ENCODE measurements at places on chromosomes 5 and 9.
A peak's percentile ranks its signal among the peaks of the same experiment; 100 is the strongest.

DNA sequence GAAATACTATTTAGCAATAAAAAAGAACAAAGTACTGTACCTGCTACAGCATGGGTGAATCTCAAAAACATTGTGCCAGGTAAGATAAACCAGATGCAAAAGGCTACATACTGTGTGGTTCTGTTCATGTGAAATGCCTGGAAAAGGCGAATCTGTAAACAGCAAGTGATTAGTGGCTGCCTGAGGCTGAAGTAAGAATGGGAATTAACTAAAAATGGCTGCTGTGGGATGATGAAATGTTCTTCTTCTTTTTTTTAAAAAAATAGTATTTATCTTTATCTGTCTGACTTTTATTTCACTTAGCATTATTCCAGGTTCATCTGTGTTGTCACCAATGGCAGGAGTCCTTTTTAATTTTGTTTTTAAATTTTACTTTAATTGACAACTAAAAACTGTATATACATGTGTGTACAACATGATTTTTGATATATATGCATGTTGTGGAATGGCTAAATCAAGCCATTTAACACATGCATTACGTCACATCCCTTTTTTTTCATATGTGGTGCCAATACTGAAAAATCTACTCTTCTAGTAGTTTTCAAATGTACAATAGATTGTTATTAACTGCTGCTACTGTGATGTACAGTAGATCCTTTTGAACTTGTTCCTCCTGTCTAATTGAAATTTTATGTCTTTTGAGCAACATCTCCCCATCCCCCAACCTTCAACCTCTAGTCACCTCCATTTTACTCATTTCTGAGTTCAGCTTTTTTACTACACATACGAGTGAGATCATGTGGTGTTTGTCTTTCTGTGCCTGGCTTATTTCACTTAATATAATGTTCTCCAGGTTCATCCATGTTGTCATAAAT, 62.9 kb upstream of the TNFAIP8 start:
- no peak for ATAC-seq

DNA sequence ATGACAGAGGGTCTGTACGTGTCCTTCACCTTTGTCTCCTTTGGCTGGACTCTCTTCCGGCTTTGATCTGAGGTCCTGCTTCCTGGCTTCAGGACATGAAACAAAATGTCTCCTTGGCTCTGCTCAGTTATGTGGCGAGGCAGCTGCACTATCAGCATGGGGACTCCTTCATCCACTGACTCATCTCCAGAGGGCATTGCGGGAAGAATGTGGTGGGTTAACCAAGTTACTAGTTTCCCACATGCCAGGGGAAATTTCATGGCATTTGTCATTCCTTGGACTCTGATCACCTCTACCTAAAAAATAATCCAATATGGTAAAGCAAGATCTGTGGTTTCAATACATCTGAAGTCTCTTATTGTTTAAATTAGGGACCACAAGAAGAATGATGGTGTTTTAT, 259.7 kb downstream of the MED10 start:
- ATAC-seq, result no peak

DNA sequence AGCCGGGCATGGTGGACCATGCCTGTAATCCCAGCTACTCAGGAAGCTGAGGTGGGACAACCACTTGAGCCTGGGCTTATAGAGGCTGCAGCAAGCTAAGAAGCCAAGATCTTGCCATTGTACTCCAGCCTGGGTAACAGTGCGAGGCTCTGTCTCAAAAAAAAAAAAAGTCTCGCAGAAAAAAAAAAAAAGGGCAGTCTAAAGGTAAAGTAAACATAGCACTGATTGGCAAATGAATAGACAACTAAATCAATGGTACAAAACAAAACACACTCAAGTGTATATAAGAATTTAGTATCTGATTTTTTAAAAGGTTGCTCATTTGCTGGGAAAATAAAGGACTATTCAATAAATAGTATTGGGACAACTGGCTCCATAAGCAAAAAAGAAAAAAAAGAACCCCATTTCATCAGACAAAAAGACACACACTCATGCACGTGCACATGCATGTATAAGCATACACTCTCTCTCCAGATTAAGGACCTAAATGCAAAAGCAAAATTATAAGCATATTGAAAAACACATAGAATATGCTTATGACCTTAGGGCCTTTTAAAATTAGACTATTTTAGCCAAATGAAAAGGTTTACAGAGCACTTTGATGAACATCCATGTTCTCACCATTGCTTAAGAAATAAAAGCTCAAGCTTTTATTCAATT, 5.7 kb downstream of the IL6ST start:
- no peak for ATAC-seq

DNA sequence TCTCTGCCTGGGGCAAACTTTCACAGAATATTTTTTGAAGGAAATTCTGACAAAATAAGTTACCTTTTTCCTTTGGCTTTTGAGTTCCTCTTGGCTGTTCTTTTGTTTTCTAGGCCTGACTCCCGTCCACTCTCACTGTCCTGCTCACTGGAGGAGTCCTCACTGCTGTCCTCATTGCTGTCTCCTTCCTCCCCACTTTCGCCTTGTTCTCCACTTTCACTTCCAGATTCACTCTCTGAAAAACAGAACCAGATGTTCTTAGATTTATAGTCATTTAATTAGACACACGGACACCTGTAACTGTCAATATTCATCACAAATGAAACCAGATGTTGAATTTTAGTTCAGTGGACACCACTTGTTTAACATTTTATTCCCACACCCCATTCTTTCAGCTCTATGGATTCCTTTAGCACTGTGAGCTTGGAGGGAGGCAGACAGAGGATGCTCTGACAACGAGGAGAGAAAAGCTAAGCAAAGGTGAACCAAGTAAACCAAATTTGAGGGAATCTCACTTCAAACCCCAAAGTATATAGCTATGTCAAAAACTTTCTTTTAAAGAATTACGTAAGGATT, 180.7 kb downstream of the AP3B1 start:
- no peak for ATAC-seq

DNA sequence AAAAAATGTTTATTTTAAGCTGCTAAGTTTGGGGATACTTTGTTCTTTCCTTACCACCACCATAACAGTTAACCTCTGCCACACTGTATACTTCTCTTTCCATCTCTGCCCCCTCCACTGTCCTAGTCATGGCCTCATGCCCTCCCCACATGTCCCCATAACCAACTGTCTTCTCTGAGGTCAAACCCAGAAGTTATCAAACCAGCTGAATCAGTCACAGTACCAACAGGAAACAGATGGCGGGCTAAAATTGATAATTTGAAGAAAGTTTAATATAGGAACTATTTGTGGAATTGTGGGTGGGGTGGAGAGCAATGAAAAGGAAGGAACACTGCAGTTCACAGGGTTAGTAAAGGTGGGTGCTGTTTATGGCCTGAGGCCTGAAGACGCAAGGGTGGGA, 5.7 kb upstream of the DCTN4 start:
- ATAC-seq, result no peak

GRCh38 chr9:3296536-3296935, 229.3 kb downstream of the RFX3 start:
- ATAC-seq, result no peak

DNA sequence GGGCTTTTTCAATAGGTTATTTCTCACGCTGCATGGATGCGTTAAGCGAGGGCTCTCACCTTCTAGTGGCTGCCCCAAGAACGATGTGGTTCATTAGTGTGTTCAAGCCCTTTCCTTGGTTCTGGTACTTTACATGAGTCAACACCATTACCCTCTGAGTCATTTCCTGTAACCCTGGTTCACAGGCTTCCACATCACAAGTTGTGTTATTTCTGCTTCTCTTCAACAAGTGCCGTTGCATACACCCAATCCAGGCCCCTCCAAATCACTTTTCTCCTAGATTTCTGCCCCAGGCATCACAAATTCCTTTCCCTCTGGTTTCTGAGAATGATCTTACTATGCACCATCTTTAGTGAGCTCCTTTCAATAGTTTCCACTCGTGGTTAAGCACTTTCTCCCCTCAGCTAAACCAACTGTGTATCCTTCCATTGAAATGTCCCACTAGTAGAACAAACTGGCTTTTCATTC, 69.5 kb upstream of the RAD23B start:
- peak; percentile 99 for ATAC-seq

GRCh38 chr5:71706906-71707305, 12.2 kb upstream of the CARTPT start:
- ATAC-seq, result no peak

GRCh38 chr5:178215280-178216002, 11.1 kb downstream of the HNRNPAB start:
- no peak for ATAC-seq

GRCh38 chr9:2214707-2215106, 199.6 kb downstream of the SMARCA2 start:
- no peak for ATAC-seq

DNA sequence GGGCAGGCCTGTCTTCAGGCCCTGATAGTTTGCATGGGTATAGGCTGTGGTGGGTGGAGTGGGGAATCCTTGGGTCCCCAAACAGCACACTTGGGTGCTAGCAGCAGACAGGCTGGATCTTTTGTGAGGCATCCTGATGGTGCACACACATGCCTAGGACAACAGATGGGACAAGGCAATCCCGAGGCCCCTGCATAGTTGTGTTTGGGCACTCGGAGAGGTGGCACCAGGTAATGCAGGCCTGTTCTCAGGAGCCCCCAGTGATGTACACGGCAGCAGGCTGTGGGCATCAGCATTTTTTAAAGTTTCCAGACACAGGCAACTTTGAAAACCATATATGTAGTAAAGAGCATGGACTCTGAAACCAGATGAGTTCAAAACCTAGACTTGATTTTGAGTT, 65.4 kb downstream of the EPB41L4A start:
- no peak for ATAC-seq

Data from activated T-helper 17 cell treated with anti-CD3 and anti-CD28 coated beads, Interleukin-2, amount 50 U/mL, for 72 hours (primary cell).